ENCODE measurements at places on chromosomes 3 and 15. TPM values are rescaled to one million over a fixed set of nuclear protein-coding genes. Genes with fewer than 3 reads are reported as not detected.

ARPP21 gene
- total RNA-seq, result 4.9 TPM

UBP1 gene
- total RNA-seq, result 61.8 TPM

PRSS50 gene
- not detected for total RNA-seq

PLIN1 gene
- 0.44 TPM for total RNA-seq

NUP210 gene
- 1.3 TPM for total RNA-seq

CAND2 gene
- 11.3 TPM for total RNA-seq

NEK10 gene
- total RNA-seq, result 7.9 TPM

ACTRT3 gene
- total RNA-seq, result 4.6 TPM

FAM162A gene
- 33.7 TPM for total RNA-seq

All from chondrocyte (in vitro differentiated cells).